ENCODE measurements at places on chromosomes 16 and 17. TPM values are rescaled to one million over a fixed set of nuclear protein-coding genes. Genes with fewer than 3 reads are reported as not detected.
A peak's percentile ranks its signal among the peaks of the same experiment; 100 is the strongest.

- H3K4me1 ChIP-seq = no peaks in the 10 kb centered on the region
- H3K27ac ChIP-seq = no peak overlapping the region
- H3K4me3 ChIP-seq = no peak overlapping the region
Measured at GRCh38 chr16:27417047-27417671, 15.2 kb downstream of the IL21R start.

DNA sequence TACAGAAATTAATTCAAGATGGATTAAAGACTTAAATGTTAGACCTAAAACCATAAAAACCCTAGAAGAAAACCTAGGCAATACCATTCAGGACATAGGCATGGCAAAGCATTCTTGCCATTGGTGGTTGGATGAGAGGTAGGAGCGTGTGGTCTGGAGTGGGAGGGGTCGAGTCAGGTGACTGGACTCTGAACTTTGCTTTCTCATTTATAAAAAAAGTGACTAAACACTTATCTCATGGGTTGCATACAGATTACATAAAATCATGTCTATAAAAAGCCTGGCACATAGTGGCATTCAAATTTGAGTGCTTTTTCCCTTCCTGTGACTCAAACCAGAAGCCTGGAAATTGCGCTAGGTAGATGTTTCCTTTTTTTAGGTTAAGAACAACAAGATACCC, 159.7 kb upstream of the SHISA6 start:
- H3K27ac ChIP-seq = no peak overlapping the region
- H3K36me3 ChIP-seq = no peaks in the 10 kb centered on the region
- H3K4me3 ChIP-seq = no peak overlapping the region
- H3K4me1 ChIP-seq = no peaks in the 10 kb centered on the region
- DNase-seq = no peak
- H3K27me3 ChIP-seq = no peaks in the 10 kb centered on the region

- peak; percentile 35 for DNase-seq
- peaks cover 10% of the 10 kb centered on the region for H3K4me1 ChIP-seq
- H3K27ac ChIP-seq = no peak overlapping the region
- no peaks in the 10 kb centered on the region for H3K36me3 ChIP-seq
Measured at GRCh38 chr17:17028059-17028877, 14.0 kb upstream of the MPRIP start.

CCL4L2 gene
- total RNA-seq = not detected

CHST4 gene
- total RNA-seq = under 0.01 TPM

SOCS1 gene
- 2.2 TPM for total RNA-seq

All from IMR-90 (cell line).